ENCODE measurements at places on chromosomes 2 and 18.

- DNase-seq = no peak
These were observed 9.0 kb upstream of the CIB4 start for GRCh38 chr2:26649992-26650712.

- DNase-seq = no peak
These were observed 43.6 kb downstream of the MC2R start for GRCh38 chr18:13871701-13872100.

DNA sequence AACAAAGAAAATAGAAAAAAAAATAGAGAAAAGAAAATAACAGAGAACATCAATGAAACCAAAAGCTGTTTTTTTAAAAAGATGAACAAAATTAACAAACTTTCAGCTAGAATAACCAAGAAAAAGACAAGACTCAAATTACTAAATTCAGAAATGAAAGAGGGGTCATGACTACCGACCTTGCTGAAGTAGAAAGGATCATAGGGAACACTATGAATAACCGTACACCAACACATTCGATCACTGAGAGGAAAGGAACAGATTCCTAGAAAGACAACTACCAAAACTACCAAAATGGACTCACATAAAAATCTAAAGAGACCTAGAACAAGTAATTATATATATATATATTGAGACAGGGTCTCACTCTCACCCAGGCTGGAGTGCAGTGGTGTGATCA, 37.4 kb upstream of the DTNB start:
- no peak for DNase-seq

GRCh38 chr18:49632588-49632987, 70.7 kb downstream of the LIPG start:
- no peak for DNase-seq

DNA sequence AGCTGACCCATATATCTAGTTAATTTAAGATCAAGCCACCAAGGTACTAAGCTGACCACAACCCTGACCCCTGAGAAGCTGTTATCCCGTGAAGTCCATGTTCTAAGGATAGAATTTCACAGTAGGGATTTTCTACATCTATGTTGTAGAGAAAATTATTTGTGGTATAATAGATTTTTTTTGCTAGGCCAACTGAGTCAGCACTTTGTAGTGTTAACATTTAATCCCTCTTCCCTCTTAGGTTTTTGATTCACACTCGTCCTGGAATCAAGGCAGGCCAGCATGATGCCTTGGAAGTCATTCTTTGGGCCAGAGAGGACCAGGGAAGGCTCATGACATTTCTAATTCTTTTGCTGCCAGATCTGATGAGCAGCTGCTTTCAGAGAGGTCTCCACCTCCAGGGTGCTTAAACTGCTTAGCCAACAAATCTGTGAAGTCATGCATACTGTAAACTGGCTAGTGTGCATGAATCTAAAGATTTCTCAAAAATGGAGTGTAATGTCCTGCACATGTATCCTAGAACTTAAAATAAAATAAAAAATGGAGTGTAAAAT, 102.5 kb downstream of the RBM43 start:
- no peak for DNase-seq

All from CD4-positive, CD25-positive, alpha-beta regulatory T cell (primary cell).